Stimulated activated CD4-positive, alpha-beta T cell treated with anti-CD3 and anti-CD28 coated beads, Interleukin-15, amount 100 ng/mL, for 1 hour (primary cell): ENCODE measurements at places on chromosomes 16 and 17.

DNA sequence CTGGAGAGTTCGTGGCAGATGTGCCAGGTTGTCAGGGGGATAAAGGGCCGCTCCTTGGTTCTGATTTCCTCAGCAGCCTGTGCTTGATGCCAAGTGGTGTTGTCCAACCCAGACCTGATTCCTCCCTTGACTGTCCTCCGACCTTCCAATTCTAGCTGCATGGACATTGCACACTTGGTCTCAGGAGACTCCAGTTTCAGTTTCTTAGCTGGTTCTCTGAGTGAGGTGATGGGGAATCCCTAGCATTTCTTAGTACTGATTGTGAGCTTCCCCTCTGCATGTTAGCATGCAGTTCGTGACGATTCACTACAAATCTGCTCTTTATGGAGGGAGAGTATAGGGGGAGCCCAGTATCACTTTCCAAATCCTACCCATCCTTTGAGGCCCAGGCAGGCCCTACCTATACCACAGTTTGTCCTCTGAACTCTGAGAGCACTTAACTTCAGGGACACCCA lies 12.4 kb upstream of the CCR7 start:
- DNase-seq: no peak

GRCh38 chr17:39209317-39210092 lies 9.4 kb downstream of the RPL19 start:
- DNase-seq: peak; percentile 67

DNA sequence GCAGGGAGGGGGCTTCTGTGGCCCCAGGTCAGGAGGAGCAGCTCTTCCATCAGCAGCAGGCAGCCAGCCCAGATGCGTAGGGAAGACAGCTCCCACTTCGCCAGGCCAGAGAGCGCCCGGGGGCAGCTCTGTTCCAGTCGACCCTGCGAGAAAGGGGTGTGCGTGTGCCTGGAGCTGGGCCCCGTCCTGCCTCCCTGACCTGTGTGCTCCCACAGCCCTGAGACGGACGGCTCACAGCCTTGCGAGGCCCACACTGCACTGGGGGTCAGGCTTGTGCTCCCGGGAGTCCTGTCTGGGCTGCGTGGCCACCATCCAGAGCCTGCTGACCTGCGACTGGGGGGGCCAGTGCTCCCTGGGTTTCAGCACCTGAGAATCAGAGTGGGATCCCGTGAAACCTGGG lies 469 bp upstream of the MSLN start:
- DNase-seq: no peak

GRCh38 chr16:6642271-6642670 lies 690.4 kb upstream of the RBFOX1 start:
- DNase-seq: no peak

- no peak for DNase-seq
Observed at GRCh38 chr17:2068031-2068518, 13.2 kb downstream of the HIC1 start.

DNA sequence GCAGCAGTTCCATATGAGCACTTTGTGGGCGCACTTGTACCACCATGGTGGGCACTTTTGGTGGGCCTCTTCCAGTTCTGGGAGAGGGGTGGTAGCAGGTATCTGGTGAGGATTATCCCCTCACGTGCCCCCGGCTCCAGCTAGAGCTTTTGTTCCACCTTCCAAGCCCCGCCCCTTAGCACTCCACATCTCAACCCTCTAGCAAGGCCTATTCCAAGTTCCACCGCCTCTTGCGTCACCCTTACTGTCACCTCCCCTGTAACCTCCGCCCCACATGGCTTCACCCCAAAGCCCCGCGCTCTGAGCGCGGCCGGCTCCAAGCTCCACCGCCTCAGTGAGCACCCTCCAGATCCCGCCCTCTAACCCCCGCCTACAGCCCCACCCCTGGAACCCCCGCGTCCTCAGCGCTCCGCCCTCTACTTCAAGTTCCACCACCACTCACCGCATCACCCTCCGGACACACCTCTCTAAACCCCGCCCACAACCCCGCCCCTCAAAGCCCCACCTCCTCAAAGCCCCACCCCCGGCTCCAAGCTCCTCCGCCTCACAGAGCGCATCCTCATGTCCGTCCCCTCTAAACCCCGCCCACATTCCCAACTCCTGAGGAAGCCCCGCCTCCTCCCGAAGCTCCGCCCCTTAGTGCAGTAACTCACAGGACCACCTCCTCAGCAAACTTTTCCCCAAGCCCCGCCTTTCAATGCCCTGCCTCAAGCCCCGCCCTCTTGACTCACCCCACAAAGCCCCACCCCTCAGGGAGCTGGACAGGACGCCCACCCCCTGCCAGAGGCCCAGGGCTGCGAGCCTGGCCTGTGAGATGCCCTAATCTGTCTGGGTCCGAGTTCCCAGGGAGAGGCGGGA lies 11.1 kb downstream of the SCN4A start:
- no peak for DNase-seq

GRCh38 chr17:68507576-68507975 lies 4.7 kb upstream of the PRKAR1A start:
- no peak for DNase-seq

GRCh38 chr16:621526-622105 lies 9.2 kb upstream of the WFIKKN1 start:
- DNase-seq: no peak

DNA sequence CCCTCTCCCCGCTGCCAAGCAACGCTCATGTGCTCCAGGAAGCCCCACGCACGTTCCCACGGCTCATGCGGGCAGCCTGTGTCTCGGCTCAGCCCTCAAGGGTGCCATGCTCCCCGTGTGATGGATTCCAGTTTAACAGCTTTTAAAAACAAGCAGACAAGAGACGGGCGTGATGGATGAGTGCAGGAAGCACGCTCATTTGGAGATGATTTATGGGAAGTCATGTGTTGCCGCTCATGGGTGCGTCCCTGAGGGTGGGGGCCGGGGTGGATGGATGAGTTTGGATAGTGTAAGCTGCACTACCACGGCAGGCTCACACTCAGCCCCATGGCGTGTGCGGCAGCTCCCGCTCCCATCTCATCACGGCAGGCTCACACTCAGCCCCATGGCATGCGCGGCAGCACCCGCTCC lies 132.8 kb downstream of the RBFOX3 start:
- DNase-seq: no peak

DNA sequence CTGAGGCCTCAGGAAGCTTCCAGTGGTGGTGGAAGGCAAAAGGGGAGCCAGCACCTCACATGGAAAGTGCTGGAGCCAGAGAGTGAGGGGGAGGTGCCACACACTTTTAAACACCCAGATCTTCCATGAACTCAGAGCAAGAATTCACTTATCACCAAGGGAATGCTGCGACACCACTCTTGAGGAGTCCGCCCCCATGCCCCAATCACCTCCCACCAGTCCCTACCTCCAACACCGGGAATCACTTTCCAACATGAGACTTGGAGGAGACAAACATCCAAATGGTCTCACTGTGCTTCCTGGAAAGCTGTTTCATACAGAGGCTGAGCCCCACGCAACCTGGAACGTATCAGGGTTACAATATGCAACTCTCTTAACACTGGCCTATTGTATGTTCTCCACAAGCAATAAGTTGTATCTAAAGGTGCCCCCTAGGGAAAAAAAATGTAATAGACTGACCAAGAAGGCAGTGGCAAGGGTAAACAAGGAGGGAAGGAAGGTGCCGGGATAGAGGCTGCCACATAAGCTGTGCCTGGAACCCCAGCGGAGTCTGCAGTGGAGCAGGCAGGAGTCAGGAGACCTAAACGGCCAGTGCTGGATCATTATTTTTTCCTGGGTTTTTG lies 106.7 kb upstream of the FOXF1 start:
- DNase-seq: no peak

DNA sequence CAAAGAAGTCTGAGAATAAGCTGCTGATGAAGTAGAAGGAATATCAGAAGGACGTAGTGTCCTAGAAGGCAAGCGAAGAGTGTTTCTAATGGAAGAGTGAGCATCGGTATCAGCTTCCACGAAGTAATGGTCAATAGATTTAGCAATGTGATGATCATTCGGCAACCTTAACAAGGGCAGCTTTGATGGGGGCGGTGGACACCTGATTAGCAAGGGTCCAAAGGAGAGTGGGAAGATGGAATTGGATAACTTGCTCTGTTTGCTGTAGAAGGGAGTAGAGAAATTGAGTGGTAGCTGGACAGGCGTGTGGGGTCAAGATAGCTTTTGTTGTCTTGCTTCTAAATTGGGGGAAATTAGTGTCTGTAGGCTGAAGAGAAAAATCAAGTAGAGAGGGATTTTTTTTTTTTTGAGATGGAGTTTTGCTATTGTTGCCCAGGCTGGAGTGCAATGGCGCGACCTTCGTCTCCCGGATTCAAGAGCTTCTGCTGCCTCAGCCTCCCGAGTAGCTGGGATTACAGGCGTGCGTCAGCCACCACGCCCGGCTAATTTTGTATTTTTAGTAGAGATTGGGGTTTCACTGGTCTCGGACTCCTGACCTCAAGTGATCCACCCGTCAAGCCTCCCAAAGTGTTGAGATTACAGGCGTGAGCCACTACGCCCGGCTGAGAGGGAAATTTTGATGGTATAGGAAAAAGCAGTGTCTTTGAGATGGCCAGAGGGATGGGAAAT lies 13.9 kb upstream of the HES7 start:
- no peak for DNase-seq

DNA sequence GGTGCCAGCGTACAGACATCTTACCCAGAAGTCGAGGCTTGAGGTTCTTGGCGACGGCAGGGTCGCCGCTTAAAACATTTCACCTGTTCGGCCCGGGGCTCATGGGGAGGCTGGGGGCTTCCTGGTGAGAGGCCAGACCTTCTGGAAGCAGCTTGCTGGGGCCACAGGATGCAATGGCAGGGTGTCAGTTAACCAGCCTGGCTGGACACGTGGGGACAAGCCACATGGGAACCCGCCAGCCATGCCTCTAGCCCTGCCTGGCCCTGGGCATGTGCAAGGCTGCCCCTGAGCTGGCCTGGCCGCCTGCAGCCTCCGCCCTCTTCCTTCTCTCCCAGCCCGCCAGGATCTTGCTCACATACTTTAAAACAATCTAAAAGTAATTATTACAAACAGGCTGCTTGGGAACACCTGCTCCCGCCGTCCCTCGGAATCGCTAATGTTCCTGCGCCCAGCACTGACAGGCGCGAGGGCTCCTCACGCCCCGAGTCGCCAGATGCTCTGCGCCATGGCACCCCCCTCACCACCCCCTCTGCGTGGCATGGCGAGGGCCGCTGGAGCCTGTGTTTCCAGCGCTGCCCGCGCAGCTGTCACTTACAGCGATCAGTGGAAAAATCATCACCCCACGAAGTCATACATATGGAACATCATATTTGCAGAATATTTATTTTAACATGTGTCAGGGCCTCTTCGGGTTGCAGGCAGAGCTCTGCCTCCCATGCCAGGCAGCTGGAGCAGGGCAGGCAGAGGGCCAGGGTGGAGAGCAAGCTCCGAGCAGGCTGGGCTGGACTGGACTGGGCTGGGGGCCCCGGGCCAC lies 188.7 kb upstream of the GSE1 start:
- DNase-seq: no peak

DNA sequence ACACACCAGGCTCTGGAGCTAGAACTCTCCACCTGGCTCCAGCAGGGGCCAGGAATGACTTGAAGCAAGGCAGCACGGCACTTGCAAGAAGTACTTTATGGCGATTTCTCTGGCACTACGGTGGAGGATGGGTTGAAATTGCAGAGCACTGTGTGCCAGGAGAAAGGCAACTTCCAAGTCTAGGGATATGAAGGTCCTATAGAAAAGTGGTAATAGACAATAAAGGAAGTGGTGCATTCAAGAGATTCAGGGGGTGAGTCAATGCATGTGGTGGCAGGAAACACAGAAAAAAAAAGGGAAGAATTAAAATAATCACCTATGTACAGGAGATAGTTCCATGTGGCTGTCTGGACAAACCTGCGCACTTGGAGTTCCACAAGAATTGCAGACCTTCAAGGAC lies 240.3 kb upstream of the DYNLRB2 start:
- no peak for DNase-seq

- DNase-seq: no peak
Observed at GRCh38 chr17:79874329-79874981, 35.2 kb upstream of the CBX4 start.

DNA sequence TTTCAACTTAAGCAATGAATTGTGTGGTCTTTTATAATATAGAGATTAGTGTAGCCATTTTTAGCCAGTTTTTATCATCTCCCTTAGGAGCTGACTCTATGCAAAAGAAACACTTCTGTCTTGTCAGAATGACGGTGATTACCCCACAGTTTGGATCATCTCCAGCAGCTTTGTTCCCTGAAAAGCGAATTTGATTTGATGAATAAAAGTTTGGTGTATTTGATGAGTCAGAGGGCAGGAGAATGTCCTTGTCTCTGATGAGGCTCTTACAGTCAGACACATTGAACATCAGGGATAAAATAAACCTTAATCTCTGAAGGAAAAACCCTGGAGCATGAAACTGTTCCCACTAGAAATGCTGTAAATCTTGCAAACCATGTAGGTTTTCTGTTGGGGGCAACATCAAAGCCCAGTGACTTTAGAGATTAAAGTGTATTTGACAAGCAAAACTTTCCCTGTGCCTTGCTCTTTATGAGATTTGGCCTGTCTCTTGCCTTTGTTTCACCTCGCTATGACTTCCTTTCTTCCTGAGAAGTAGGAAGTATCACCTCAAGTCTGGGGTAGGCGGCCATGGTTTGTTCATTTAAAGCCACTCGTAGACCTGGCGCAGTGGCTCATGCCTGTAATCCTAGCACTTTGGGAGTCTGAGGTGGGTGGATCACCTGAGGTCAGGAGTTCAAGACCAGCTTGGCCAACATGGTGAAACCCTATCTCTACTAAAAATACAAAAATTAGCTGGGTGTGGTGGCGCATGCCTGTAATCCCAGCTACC lies 209.3 kb downstream of the FTO start:
- no peak for DNase-seq

DNA sequence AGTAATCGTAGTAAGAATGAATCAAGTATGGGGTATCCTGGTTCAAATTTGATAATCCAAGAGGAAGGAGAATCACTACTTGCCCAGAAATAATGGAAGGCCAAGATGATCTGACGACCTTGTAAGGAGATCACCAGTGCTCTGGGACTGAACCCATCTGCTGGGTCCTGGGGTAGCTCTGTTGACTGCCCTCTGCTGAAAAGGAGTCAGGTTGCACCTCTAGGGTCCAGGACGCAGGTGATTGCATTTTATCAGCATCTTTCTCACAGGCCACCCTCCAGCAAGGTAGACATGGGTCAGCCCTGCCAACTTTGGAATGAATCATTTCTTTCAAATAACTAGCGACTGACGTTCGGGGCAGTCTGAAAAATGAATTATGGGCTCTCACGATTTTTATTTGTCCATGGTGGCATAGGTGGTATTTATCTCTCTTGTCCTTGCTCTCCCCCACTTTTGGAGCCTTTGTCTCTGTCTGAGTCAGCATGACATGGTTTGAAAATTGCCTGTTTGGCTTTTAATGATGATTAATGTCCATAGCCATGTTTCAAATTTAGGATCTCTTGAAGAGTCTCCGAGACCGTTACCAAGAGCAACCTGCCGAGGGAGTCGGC lies 163.7 kb downstream of the MSI2 start:
- no peak for DNase-seq

GRCh38 chr17:38590988-38591758 lies 14.6 kb downstream of the SRCIN1 start:
- DNase-seq: no peak

GRCh38 chr17:81414756-81415516 lies 19.7 kb downstream of the BAHCC1 start:
- DNase-seq: no peak
